Adipose tissue (tissue), 3 donors: ENCODE measurements at places on chromosomes 1 and 21. TPM values are rescaled to one million over a fixed set of nuclear protein-coding genes. Genes with fewer than 3 reads are reported as not detected.

VAV3 gene
- 2.2 TPM for polyA plus RNA-seq

CLCA4 gene
- 0.49 TPM for polyA plus RNA-seq

BEND5 gene
- polyA plus RNA-seq: 5.8 TPM

HSD3B2 gene
- not detected for polyA plus RNA-seq

LRRC53 gene
- not detected for polyA plus RNA-seq

GABRD gene
- polyA plus RNA-seq: 0.28 TPM

AK2 gene
- polyA plus RNA-seq: 116 TPM

FCER1G gene
- polyA plus RNA-seq: 227 TPM

OLIG2 gene
- not detected for polyA plus RNA-seq

NBPF10 gene
- polyA plus RNA-seq: 0.88 TPM

SIPA1L2 gene
- 2.7 TPM for polyA plus RNA-seq

PALMD gene
- polyA plus RNA-seq: 59.2 TPM

SPRR2A gene
- polyA plus RNA-seq: not detected

CAMK2N1 gene
- 36.2 TPM for polyA plus RNA-seq

PCP4 gene
- polyA plus RNA-seq: 2.0 TPM

PRRX1 gene
- 54.5 TPM for polyA plus RNA-seq

GNG12 gene
- polyA plus RNA-seq: 66.0 TPM

HEYL gene
- 11.3 TPM for polyA plus RNA-seq

SPATA21 gene
- polyA plus RNA-seq: 0.11 TPM

SHISAL2A gene
- not detected for polyA plus RNA-seq

COL18A1 gene
- polyA plus RNA-seq: 50.6 TPM

DYNLT4 gene
- polyA plus RNA-seq: 0.74 TPM

CFAP141 gene
- polyA plus RNA-seq: not detected

NMNAT2 gene
- 0.90 TPM for polyA plus RNA-seq

SRGAP2C gene
- 2.8 TPM for polyA plus RNA-seq

EPHX1 gene
- 146 TPM for polyA plus RNA-seq

TMPRSS15 gene
- polyA plus RNA-seq: 0.09 TPM

C4BPB gene
- 0.89 TPM for polyA plus RNA-seq

RWDD3 gene
- polyA plus RNA-seq: 11.6 TPM

IRF6 gene
- 10.4 TPM for polyA plus RNA-seq

GSTM4 gene
- 32.8 TPM for polyA plus RNA-seq

NKAIN1 gene
- polyA plus RNA-seq: 0.11 TPM

CELA3A gene
- 17.7 TPM for polyA plus RNA-seq

TFF2 gene
- polyA plus RNA-seq: 36.8 TPM

TARDBP gene
- polyA plus RNA-seq: 54.7 TPM

NEXN gene
- 11.3 TPM for polyA plus RNA-seq

CFHR3 gene
- polyA plus RNA-seq: 0.45 TPM

LRRC39 gene
- 1.1 TPM for polyA plus RNA-seq

OR10R2 gene
- polyA plus RNA-seq: not detected

DISP1 gene
- 1.5 TPM for polyA plus RNA-seq

KRTAP20-2 gene
- polyA plus RNA-seq: not detected

SLC5A3 gene
- polyA plus RNA-seq: 0.74 TPM

SLC2A1 gene
- 6.6 TPM for polyA plus RNA-seq

PROK1 gene
- polyA plus RNA-seq: 2.7 TPM

VWA1 gene
- polyA plus RNA-seq: 53.1 TPM

RPF1 gene
- 27.6 TPM for polyA plus RNA-seq

CD1D gene
- 2.6 TPM for polyA plus RNA-seq

COL8A2 gene
- polyA plus RNA-seq: 1.2 TPM

GJA5 gene
- 16.8 TPM for polyA plus RNA-seq

HES2 gene
- 0.01 TPM for polyA plus RNA-seq

ADGRB2 gene
- polyA plus RNA-seq: 0.21 TPM

PCAT6 gene
- 1.3 TPM for polyA plus RNA-seq

PTCH2 gene
- 0.37 TPM for polyA plus RNA-seq

IL12RB2 gene
- polyA plus RNA-seq: 0.97 TPM

LIN28A gene
- not detected for polyA plus RNA-seq

TRIM17 gene
- polyA plus RNA-seq: not detected

SH2D2A gene
- 3.0 TPM for polyA plus RNA-seq

PDIK1L gene
- polyA plus RNA-seq: 1.7 TPM
